ENCODE measurements at places on chromosomes 16 and 17.

- DNase-seq = no peak
Observed at GRCh38 chr17:39212195-39212810, 12.2 kb downstream of the RPL19 start.

DNA sequence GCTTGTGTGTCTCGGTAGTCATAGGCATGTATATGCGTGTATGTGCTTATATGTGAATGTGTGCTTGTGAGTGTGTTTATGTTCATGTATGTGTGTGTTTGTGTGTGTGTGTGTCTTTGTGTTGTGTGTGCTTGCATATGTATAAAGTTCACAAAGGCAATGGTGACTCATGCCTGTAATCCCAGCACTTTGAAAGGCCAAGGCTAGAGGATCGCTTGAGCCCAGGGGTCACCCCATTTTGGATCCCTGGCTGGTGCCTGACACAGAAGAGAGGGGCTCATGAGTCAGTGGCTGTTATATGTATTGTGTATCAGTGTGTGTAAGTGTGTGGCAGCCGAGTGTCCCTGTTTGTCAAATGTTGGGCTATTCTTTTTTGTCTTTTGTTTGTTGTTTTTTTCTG lies 69.3 kb downstream of the ABCC1 start:
- DNase-seq = no peak

DNA sequence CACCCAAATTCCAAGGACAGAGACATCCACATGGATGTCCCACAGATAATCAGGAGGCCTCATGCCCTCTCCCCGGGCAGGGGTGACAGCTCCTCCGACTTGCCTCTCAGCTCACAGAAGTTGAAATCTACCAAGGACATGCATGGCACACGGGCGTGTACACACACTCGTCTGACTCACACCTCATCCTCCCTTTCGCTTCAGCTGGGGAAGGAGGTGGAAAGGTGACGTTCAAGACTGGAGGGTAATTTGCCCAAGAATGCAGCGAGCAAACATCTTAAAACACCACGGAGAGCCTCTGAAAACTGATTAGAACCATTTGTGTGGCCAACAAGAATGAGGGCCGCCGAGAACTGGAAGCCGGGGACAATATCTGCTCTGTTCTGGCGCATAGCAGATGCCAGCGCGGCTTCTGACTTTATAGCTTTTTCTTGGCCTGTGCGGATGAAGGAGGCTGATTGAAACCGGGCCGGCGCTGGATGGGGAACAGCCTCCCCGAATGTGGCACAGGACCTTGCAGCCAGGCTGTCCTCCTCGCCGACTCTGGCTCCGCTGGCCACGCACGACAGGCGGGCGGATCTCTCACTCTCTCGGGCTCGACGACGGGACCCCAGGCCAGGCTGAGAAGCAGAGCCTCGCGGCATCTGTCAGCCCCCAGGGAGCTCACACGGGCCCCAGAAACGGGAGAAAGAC lies 100.9 kb downstream of the C16orf95 start:
- no peak for DNase-seq

DNA sequence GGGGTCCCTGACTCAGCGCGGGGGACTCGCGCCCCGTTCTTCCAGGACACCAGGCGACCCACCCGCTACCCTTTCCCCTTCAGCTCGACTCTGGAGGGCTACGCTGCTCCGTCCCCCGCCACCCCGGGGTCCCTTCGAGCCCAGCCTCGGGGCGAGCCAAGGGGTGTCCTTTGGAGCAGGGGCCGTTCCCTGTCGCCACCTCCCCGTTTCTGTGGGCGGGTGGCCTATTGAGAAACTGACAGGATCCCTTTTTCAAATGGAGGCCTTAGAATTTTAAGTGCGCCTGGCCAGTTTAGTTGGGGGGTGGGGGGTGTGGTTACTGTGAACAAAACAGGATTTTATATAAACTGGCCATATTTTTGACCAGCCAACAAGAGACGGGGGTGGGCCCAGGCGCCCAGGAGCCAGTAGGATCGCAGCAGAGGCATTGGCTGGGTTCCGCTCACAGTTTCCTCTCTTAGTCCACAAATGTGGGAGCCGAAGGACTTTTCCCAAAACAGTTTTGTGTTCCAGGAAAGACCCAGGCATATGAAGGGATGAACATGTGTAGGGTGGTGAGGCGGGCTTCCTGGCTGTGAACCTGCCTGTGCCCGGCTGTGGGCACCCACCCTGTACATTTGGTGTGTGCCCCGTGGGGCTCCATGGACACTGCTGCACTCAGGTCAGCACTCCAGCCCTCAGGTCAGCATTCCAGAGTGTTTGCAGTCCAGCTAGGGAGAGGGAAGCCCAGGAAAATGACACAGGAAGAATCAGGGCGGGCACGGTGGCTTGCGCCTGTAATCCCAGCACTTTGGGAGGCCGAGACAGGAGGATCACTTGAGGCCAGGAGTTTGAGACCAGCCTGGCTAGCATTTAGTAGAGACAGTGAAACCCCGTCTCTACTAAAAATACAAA lies 722 bp upstream of the TIMP2 start:
- no peak for DNase-seq

DNA sequence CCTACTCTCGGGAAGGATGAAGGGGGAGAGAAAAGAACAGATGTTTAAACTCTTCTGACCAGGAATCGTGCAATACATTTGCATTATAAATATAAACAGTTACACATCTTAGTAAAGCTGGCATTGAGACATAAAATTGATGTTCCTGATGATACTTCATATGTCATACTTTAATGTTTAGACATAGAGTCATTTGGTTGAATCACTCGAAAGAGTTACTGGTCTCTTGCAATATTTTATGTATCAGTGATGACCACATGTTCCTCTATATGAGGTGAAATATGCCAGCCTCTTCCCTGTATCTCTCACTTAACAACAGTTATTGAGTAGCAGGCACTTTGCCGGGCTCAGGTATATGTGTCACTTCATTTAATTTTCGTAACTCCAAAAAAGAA lies 49.7 kb upstream of the PMFBP1 start:
- no peak for DNase-seq

- no peak for DNase-seq
Observed at GRCh38 chr16:61419791-61420190, 616.4 kb downstream of the CDH8 start.

GRCh38 chr17:31390748-31391495 lies 553 bp upstream of the RAB11FIP4 start:
- no peak for DNase-seq

GRCh38 chr16:12323007-12323758 lies 346.6 kb downstream of the SNX29 start:
- DNase-seq = no peak

- DNase-seq = no peak
Observed at GRCh38 chr16:70740914-70741782, 55.3 kb upstream of the MTSS2 start.

Measured in NCI-H1417 treated with DMSO at 0.1 percent for 48 hours (cell line).